ENCODE measurements at places on chromosomes 2 and 18. TPM values are rescaled to one million over a fixed set of nuclear protein-coding genes. Genes with fewer than 3 reads are reported as not detected.

Gene SCN2A
- total RNA-seq, result 2.0 TPM

Gene G6PC2
- total RNA-seq, result not detected

Gene HOXD3
- 0.28 TPM for total RNA-seq

Gene ERFE
- 2.8 TPM for total RNA-seq

Gene LRRC30
- not detected for total RNA-seq

Gene VWC2L
- not detected for total RNA-seq

Gene REG1B
- not detected for total RNA-seq

Gene GKN2
- not detected for total RNA-seq

Gene PPP1CB
- 206 TPM for total RNA-seq

Gene CCBE1
- total RNA-seq, result 21.4 TPM

Gene CYP27C1
- total RNA-seq, result not detected

Gene TMEM214
- 16.3 TPM for total RNA-seq

Gene SALL3
- total RNA-seq, result under 0.01 TPM

Gene PPIL3
- 56.0 TPM for total RNA-seq

Gene MEP1B
- total RNA-seq, result not detected

Gene SPHKAP
- not detected for total RNA-seq

Gene UGT1A5
- total RNA-seq, result not detected

Gene COL6A3
- 664 TPM for total RNA-seq

Gene LRPPRC
- 64.8 TPM for total RNA-seq

Gene GULP1
- 38.9 TPM for total RNA-seq

Gene UGT1A4
- not detected for total RNA-seq

Gene MC5R
- total RNA-seq, result under 0.01 TPM

Gene FZD7
- total RNA-seq, result 10.7 TPM

Gene CCDC150
- total RNA-seq, result 3.9 TPM

Gene ITPRIPL1
- 1.1 TPM for total RNA-seq

Gene ZNF892
- total RNA-seq, result 4.0 TPM

Gene GEN1
- 8.5 TPM for total RNA-seq

Data from regular cardiac myocyte (primary cell).